Memory B cell (primary cell): ENCODE measurements at places on chromosomes 2 and 18.
A peak's percentile ranks its signal among the peaks of the same experiment; 100 is the strongest.

DNA sequence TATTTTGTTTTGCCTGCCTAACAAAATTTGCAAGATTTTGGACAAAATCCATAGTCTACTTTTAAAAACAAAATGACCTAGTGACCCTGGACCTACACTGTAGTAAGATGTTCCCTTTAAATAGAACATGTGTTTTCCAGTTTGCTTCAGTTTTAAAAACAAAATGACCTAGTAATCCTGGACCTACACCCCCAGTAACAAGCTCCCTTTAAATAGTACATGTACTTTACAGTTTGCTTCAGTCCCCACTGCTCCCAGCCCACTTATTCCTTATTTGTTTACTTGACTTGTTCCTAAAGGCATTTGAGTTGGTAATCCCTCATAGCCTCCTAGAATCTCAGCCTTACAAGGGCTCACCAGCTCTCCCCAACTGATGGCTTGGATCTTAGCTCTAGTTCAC lies 34.5 kb upstream of the HTR2B start:
- no peak for DNase-seq

DNA sequence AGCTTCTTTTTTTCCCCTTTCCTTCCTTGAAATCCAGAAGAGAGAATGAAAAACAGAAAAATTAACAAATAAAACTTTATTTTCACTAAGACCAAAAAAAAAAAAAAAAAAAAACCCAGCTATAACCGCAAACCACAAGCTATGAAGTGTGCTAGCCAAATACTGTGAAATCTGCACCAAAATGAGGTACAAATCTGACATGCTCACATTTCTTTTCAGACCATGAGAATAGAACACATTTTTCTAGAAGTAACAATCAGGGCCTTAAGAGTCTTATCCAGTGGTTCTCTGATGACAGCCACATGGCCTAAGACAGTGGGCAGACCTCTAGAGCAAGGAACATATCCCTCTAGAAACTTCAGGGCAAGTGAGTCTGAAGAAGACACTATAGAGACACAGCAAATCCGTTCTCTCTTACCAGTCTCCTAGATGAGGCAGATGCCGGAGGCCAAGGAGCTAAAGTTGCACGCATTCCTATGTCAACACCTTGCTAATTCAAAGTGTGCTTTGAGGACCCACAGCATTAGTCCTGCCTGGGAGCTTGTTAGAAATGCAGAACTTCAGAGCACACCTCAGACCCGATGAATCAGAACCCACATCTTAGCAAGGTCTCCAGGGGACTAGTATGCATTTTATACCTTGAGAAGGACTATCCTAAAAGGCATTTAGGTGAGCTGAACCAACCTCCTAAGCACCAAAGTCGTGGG lies 317.1 kb downstream of the MYCN start:
- DNase-seq, result no peak

DNA sequence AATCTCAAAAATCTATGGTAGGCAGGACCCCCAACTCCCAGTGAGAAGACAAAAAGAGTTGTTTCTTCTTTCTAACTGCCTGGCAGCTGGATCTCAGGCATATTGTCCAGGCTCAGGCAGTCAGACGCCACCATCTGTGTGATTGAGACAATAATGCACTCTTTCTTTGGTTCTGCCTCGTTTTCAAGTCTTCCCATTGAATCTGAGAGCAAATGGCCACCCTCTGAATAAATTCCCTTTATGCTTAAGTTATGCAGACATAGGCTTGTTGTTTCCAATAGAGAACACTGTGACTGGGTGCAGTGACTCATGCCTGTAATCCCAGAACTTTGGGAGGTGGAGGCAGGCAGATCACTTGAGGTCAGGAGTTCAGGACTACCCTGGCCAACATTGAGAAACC lies 15.3 kb upstream of the CD207 start:
- DNase-seq, result no peak

DNA sequence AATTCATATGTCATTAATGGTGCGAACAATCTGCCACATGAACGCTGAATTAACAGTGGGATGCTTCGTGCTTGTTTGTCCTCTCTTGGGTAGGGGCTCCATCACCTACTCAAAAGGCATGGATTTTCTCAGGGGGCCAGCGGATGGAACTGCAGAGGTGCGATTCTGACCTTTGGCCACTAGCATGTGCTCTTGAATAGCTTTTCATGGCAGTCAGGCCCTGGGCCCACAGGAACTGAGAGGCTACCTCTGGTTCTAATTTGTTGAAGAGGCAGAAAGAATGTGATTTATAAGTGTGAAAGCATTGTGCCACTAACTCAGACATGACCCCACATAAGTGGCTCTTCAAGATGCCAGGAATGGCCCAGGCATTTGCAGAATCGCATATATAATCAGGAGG lies 283.2 kb downstream of the INSIG2 start:
- no peak for DNase-seq

GRCh38 chr2:54755641-54756326 lies 32.3 kb downstream of the EML6 start:
- peak; percentile 16 for DNase-seq

GRCh38 chr2:137769406-137769805 lies 194.9 kb upstream of the HNMT start:
- no peak for DNase-seq

DNA sequence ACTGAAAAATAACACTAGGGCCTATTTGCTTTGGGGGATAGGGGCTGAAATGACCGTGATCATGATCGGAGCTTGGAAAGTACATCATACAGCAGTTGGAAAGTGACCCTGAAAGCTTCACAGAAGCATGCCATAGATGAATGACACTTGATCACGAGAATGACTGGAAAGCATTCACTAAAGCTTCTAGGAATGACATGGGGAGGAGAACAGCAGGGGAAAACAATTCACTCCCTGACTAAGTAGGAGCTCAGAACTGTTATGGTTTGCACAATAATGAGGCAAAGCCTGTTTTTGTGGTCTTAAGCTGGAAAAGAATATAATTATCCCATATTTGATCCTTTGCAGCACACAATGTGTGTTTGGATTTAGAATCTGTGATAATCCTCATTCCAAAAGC lies 237.5 kb downstream of the NOL4 start:
- DNase-seq, result no peak

DNA sequence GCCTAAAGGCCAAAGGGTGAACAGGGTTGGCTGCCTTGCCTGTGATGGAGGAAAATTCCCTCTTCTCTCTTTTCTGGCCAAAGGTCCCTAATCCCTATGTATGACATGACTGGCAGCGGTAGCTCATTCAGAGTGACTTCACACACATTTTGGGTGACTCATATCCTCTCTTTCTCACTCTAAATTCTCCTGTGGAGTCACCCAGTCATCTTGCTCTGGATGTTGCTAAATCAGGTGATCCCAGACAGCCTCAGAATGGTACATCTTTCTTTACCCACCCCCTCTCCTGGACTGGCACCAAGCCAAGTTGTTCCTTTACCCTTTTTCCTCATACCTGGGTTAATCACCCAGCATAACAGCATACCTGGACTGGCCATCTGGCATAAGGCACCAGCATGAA lies 77.2 kb downstream of the NEURL3 start:
- DNase-seq, result no peak

DNA sequence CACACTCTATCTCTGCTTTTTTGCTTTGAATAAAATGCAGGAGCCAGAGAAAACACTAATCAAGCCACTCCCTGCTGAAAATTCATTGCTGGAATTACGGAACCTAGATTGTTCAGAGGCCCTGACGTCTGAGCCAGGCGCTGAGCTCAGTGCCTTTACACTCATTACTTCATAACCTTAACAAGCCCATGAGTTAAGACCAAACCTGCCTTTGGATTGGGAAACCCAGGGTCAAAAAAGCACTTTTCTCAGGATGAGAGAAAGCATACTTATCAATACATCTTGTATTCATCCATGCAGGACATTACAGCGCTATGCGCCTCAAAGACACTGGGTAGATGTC lies 762 bp downstream of the INO80C start:
- DNase-seq, result no peak

GRCh38 chr18:30280186-30280585 lies 762.4 kb downstream of the DSC3 start:
- no peak for DNase-seq

GRCh38 chr2:232318169-232318855 lies 60.2 kb upstream of the ALPP start:
- DNase-seq, result no peak

DNA sequence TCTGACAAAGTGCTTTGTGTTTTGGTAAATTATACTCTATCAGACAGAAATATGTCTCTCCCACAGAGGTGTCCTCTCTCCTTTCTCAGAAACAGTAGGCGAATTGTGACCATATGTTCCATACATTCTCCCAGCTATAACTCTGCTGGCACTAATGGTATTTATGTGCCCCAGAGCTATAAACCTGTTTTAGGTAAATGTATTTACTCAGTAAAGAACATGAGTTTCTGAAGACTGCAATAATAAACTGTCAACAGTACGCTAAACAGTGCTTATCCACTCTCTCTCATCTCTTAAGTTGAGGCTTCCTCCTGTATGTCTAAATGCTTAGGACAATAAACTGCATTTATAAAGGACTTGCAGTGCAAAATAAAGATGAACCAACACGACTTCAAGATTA lies 58.5 kb downstream of the ITGA4 start:
- DNase-seq, result no peak

- no peak for DNase-seq
These were observed 26.4 kb downstream of the MARCHF7 start for GRCh38 chr2:159738509-159739390.

DNA sequence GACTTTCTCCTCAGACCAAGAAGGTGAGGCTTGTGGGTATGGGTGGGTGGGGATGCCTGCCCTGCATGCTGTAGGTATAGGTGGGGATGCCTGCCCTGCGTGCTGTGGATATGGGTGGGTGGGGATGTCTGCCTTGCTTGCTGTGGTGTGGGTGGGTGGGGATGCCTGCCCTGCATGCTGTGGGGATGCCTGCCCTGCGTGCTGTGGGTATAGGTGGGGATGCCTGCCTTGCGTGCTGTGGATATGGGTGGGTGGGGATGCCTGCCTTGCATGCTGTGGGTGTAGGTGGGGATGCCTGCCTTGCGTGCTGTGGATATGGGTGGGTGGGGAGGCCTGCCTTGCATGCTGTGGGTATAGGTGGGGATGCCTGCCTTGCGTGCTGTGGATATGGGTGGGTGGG lies 278.4 kb downstream of the NEDD4L start:
- no peak for DNase-seq

GRCh38 chr2:55811048-55811447 lies 112.5 kb downstream of the EFEMP1 start:
- no peak for DNase-seq

DNA sequence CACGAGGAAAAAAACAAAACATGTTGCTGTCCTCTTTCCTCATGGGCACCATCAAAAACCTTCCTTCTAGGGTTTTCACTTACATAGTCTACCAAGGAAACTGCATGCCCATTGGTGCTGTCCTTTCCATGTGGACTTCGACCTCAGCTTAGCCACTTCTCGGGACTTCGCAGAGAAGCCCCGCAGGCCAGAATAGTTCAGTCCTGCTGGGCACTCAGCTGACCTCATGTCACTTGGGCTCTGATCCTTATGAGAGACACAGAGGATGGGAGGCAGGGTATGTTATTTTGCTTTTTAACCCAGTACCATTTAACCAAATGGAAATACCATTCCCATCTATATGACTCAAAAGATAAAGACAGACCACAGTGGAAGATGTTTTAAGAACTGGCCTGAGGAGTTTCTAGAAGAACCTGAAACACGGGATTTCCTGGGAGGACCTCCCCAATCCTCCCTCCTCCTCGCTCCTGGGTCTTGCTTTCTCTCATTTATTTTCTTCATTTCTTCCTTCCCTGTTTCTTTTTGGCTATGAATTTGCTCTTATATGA lies 28.4 kb downstream of the AAK1 start:
- no peak for DNase-seq

- DNase-seq, result no peak
These were observed 182.7 kb downstream of the UBE2E3 start for GRCh38 chr2:181163139-181163538.

GRCh38 chr18:11937874-11938478 lies 29.9 kb upstream of the MPPE1 start:
- peak; percentile 77 for DNase-seq

- DNase-seq, result no peak
These were observed 7.1 kb downstream of the ECEL1 start for GRCh38 chr2:232480201-232481190.

DNA sequence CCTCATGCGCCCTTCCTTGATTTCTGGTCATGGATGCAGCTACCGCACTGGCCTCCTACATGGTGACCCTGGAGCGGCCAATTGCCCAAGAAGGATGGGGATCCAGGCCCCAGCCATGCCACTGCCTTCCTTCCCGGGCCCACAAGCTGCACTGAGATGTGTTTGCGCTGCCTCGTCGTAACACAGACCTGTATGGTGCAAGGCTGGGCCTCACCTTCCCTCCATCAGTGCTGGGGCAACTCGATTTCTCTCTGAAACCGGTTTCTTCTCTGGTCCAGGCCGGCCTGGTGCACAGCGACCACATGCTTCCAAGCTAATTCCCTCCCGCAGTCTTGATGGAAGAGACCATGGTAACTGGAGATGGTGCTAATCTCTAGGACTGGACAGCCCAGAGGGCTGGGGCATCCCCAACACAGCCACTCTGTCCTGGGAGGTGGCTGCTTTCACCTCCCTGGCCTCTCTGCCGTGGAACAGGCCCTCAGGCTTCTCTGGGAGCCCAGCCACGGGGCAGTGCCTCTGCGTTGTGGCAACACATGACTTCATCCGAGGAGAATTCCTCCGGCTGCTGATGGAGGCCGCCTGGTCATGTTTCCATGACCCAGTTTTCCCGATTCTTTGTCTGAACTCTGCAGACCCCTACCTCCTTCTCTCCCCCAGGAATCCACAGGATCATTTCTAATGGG lies 184.2 kb downstream of the GLI2 start:
- no peak for DNase-seq

DNA sequence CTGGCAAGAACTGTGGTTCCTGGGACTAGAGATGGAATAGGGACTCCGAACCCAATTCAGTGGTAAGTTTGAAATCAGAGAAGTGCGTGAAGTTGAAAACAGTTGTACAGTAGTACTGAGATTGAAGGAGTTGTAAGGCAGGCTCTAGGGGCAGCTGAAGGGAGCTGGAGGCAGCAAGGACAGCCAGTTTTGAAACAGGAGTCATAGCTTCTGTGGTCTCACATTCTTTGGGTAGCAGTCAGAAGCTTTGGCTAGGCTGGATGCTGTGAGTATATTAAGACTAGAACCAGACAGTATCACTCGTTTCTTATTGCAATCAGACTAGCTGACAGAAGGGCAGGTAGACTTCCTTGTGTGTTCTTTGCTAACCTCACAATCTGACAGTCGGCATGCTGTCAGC lies 64.5 kb upstream of the ADAM23 start:
- DNase-seq, result no peak

GRCh38 chr2:69790601-69790959 lies 38.9 kb upstream of the GMCL1 start:
- DNase-seq, result no peak

- no peak for DNase-seq
These were observed 15.5 kb downstream of the NEURL3 start for GRCh38 chr2:96489663-96490062.

GRCh38 chr18:11366410-11366809 lies 217.0 kb upstream of the PIEZO2 start:
- no peak for DNase-seq
